ENCODE measurements at places on chromosomes 16 and 17.

- DNase-seq: no peak
Observed at GRCh38 chr16:8663192-8664089, 11.0 kb upstream of the ABAT start.

DNA sequence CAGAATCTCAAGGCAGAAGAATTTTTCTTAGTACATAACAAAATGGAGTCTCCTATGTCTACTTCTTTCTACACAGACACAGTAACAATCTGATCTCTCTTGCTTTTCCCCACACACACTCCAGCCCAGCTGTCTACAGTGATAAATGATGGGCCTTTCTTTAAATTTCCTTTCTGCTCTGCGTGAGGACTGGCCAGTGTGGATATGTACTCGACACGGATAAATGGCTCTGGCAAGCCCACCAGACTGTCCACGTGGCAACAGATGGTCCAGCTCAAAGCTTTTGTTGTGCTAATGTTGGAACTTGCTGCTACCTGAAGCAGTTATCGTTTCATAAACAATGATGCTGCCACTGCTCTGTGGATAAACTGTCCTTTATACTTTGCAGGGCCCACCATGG is 410.7 kb downstream of the TMEM114 start:
- no peak for DNase-seq

DNA sequence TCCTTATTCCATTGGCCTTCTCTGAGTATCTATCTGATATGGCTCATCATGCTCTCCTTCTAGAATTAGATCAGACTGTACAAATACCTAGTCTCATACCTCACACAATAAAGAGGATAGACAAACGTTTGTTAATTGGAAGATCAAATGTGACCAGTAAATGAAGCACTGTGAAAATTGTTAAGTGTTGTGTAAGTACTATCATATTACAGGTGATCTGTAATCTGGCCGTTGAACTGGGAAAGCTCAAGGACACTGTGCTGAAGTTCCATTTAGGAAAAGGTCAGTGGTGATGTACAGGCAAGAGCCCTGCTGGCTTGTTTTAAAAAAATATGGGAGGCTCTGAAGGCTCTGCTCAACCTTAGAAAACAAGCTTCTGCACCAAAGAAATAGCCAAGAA is 38.5 kb upstream of the CORO6 start:
- DNase-seq: no peak

DNA sequence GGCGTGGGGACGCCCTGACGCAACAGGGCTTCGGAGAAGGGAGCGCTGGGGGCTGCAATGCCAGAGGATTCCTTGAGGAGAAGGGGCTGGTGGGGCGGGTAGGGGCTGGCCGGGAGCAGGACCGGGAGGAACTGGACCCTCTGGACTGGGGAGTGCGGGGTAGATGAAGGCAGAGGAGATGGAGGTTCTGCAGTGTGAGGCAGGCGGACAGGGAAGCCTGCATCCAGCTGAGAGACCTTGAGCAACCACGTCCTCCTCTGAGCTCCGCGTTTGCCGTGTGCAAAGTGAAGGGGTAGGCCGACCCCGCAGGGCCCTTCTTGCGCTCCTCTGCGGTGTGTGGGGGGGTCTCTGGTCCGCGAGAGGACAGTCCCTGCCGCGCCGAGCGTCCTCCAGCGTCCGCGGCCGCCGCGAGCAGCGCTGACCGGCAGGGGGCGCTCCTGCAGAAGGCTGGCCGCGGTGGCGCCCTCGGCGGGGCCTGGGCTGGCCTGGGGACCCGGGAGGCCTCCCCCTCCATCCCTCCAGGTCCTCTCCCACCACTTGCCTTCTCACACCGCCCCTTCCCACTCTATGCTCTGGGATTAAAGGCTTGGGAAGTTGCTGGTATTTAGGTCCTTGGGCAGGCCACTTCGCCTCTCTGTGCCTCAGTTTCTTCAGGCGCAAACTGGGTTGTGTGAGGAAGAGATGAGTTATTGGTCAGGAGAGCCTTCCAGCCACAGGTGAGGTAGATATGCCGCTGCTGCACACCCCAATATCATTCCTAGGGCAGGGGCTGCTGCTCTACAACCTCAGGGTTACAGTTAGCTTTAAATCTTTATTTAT is 9.6 kb upstream of the WNT9B start:
- no peak for DNase-seq

- DNase-seq: peak; percentile 91
Observed at GRCh38 chr17:58337600-58338453, 9.2 kb upstream of the TSPOAP1 start.

- no peak for DNase-seq
Observed at GRCh38 chr17:9928601-9929333, 23.7 kb upstream of the RCVRN start.

DNA sequence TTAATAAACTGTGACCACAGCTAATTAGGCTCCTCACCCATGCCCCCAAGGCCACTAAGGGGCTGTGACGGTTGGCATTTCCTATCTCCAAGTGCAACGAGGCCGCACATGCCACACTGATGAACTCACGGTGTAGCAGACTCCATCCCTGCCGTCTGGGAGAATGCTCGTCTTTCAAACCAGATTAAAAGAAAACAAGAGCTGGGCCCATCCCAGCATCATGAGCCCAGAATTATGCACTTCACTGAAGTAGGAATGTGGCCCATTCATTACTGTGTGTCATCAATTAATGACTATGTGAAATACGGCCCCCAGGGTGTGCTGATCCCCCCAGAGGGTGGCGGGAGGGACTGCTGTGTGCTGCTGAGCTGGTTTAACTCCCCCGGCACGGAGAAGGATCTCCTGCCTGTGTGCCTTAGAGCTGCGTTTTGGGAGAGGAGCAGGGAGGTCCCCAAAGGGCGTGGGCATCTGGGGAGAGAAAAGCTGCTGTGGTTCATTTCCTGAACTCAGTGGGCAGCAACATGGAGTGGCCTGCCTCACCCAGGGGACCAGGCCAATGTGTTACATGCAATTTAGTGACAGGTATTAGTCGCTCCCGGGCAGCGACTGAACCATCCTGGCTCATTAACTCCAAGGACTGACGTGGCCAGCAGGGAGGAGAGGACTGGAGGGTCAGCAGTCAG is 194.5 kb downstream of the FOXL1 start:
- DNase-seq: no peak

- DNase-seq: no peak
Observed at GRCh38 chr17:37802712-37803416, 58.0 kb upstream of the HNF1B start.

- no peak for DNase-seq
Observed at GRCh38 chr16:28602529-28602928, 5.7 kb upstream of the SULT1A2 start.

GRCh38 chr17:55699181-55699860 is 23.3 kb downstream of the TMEM100 start:
- DNase-seq: no peak
